ENCODE measurements at places on chromosomes 12 and 14. TPM values are rescaled to one million over a fixed set of nuclear protein-coding genes. Genes with fewer than 3 reads are reported as not detected.
A peak's percentile ranks its signal among the peaks of the same experiment; 100 is the strongest.

The CD163L1 gene
- 2.9 TPM for total RNA-seq

The GLIPR1L1 gene
- not detected for total RNA-seq

DNA sequence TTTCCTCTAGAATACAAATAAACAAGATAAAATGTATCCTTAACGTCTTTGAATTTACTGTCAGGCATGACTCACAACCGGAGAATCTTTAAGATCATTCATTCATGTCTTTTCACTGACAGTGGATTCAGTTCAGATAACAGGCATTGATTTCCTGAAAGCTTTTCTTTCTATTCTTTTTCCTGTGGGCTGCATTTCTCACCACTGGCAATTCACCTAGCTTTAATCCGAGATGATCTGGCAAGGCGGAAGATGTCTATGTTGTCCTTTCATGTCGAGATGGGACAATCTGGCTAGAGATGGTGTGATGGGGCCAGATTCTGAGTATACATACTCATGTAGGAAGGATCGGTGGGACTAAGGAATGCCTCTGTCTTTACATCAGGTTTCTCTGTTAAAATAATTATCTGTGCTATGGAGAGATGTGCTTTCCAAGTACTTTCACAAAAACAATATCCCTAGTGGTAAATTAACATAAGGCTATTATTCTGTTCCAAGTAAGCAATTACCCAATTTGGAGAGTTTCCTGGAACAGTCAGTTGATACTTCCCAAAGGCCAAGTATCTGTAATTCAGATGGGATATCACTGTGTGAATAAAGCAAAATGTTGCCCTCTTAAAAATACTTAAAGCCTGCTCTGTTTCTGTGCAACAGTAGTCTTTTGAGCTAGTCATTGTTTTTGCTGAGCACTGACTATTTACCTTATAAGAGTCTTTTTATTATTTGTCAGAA is 17.8 kb downstream of the ACSS3 start:
- no peak for DNase-seq

- DNase-seq: no peak
Observed at GRCh38 chr14:53814392-53814791, 142.2 kb downstream of the BMP4 start.

The RIC8B gene
- 14.0 TPM for total RNA-seq

GRCh38 chr12:90574676-90575075 is 380.3 kb downstream of the CCER1 start:
- DNase-seq: no peak

DNA sequence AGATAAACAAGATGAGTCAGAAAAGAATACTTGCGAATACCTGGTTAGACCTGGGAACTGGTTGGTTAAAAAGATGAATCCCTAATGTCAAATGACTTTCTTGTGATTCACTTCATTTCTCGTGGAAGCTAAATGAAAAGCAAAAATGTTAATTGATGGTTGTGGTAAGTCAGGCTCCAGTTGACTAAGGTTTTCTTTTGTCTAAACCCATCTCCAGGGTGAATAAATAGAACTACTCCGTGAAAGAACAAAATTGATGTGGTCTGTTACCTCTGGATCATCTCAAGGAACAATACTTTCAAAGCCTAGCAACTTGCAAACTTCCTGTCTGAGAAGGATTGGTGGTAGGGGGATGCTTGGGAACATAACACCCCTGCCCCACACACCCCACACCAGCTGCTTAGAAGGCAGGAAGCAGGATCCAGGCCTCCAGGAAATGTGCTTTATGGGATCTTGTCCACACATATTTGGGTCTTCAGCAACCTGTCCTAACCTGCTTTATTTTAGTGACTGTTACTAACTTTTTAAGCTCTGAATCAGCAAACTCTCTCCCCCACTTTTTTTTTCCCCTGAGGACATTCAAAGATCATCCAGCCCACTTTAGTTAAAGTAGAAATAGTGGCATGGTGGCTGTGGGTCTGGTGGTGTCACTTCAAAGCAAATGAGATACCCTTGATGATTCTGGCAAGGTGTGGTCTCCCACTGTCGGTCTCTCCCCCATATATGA is 60.4 kb upstream of the PTHLH start:
- peak; percentile 36 for DNase-seq

The FBXW8 gene
- total RNA-seq: 10.3 TPM

- no peak for DNase-seq
Observed at GRCh38 chr12:67394550-67394949, 125.4 kb downstream of the CAND1 start.

The PRIMA1 gene
- not detected for total RNA-seq

DNA sequence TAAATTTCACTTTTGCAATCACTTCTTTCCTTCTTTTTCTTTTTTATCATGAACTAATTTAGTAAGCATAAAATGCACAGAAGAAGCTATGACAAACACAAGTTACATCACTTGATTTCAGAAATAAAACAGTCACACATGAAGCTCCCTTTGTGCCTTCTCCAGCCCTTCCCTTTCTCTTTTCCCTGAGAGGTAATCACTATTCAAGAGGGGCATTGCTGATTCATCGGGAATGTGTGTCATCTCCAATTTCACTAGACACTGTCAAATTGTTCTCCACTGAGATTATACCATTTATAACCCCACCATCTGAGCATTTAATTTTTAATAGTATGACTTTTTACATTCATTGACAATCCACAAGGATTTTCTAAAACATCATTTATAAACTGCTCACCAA is 91.6 kb upstream of the PTPRQ start:
- peak; percentile 22 for DNase-seq

DNA sequence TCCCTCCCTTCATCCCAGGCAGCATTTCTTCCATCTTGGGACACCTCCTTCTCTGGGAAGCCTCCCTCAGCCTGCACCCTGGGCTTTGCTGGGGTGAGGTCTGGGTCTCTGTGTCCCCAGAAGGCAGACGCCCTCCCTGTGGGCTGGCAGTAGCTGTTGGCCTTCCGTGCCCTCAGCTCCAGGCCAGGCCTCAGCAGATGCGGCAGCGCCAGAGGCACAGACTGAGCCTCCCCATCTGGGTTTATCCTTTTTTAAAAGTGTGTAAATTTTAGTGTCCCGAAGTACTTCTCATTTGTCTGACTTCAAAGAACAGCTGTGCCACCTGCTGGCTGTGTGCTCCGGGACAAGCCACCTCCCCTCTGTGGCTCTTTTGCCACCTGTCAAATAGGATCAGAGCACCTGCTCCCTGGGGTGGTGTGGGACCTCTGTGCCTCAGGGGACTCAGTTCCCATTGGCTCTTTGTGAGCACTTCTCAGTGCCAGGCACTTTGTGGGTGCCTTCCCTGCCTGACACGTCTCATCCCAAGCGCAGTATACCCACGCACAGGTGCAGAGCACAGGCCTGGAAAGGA is 11.1 kb downstream of the EXOC3L4 start:
- no peak for DNase-seq

GRCh38 chr12:44377443-44378187 is 498.5 kb downstream of the NELL2 start:
- DNase-seq: no peak

DNA sequence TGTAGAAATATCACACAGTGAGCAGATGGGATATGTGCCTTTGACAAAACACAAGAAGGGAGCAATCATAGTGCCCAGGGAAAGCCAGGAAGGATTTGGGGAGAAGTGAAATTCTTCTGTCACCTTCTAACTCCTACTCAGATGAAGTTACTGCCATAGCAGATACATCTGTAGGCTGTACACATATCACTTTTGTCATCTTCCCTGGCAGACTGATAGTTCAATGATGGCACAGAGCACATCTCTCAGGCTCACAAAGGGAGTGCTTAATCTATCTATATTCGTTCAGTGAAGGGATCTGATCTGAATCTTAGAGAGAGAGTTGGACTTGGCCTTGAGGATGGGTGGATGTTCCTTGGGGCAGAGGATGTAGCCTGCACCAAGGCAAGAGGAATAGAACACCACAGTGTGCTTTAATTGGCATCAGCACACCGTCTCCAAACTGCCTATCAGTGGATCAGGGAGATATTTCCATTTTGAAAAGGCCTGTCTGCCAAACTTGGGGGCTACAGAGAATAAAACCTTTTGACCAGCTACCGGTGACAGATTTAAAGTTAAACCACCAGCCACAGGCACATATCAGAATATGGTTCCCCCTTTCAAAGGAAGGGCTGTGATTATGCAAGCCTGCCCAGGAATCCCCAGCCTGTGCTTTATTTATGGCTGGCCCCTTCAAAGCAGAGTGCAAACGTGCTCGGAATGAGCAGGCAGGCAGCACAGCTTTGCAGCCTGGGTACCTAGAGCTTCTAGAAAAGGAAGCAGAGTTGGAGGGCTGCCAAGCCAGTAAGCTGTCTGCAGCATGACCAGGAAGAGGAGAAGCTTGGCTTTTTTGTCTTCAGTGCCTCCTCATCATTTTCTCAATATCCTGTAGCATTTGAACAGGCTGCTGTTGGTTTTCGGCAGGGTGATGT is 165.5 kb upstream of the DYRK2 start:
- no peak for DNase-seq

The SLC25A47 gene
- total RNA-seq: not detected

- DNase-seq: no peak
Observed at GRCh38 chr12:122350141-122350848, 72.2 kb downstream of the CLIP1 start.

The KCNC2 gene
- not detected for total RNA-seq

DNA sequence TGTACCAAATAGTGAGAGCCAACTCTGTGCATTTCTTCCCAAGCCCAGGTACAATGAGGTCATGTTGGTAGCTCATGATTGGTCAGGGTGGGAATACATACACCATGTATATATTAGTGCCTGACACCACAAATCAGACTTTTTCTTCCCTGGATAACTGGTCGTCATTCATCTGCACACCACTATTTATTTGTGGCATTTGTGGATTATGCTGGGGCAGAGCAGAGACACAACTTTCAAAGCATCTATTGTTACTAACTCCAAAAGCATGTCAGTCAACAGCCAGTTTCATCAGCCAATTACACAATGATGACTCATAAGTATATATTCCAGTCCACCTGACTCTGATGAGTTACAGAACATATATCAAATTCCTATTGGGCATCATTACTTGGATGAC is 181.7 kb downstream of the ADAMTS20 start:
- DNase-seq: no peak

- DNase-seq: no peak
Observed at GRCh38 chr12:96206936-96207662, 12.9 kb downstream of the ELK3 start.

DNA sequence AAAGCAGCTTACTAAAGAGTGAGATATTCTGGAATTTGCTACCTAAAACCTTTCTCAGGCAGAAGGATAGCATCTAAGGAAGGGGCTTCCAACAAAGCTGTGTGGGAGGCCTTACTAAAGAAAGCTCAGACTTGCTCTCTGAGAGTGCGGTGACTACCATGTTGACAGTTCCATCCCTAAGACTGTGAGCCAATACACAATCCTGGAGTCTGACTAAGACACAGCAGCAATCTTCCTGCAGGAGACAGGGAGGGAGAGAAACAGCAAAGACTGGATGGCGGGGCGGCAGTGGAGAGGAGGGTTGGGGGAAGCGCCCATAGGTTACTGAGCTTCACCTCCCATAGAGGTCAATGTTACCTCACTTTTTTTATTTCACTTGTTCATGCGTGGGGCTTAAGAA is 70.9 kb downstream of the KITLG start:
- DNase-seq: no peak

The MRPL42 gene
- total RNA-seq: 132 TPM

DNA sequence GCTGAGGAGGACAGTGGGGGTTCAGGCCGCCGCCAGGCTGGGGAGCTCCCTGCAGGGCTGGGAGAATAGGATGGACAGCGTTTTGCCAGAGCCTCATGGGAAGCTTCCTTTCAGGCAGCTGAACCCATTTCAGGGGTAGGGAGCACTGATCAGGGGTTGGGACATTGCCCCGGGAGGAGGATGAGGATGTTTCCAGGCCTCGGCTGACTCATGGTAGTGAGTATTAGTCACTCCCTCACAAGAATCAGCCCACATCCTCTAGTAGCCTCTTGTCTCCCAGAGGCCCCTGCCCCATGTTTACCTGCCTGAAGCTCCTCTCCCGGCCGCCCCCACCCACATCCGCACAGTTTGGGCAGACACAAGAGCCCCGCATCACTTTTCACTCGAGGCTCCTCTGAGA is 89.8 kb downstream of the ZFP36L1 start:
- no peak for DNase-seq

The SDR9C7 gene
- total RNA-seq: not detected

The PRR4 gene
- total RNA-seq: not detected

The ADAM21 gene
- not detected for total RNA-seq

DNA sequence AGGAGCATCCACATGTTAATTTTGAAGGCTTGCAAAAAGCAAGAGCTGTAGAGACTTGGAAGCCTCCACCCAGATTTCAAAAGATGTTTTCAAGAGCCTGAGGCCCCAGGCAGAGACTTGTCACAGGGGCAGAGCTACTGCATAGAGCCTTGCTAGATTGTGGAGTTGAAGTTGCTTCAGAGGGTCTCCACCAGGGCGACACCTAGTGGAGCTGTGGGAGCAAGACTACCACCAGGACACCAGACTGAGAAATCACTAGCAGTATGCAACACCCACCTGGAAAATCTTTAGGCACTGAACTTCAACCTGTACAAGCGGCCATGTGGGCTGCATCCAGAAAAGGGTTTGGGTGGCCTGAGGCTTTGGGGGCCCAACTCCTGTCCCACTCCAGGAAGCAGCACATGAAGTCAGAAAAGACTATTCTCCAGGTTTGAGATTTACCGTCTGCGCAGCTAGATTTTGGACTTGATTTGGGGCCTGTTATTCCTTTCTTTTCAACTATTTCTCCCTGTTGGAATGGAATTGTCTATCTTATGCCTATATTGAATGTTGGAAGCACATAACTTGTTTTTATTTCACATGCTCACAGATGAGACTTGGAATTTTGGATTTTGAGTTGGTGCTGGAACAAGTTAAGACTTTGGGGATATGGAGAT is 508.6 kb downstream of the FLRT2 start:
- no peak for DNase-seq

GRCh38 chr12:64968989-64969819 is 144.8 kb downstream of the TBC1D30 start:
- DNase-seq: peak; percentile 82

DNA sequence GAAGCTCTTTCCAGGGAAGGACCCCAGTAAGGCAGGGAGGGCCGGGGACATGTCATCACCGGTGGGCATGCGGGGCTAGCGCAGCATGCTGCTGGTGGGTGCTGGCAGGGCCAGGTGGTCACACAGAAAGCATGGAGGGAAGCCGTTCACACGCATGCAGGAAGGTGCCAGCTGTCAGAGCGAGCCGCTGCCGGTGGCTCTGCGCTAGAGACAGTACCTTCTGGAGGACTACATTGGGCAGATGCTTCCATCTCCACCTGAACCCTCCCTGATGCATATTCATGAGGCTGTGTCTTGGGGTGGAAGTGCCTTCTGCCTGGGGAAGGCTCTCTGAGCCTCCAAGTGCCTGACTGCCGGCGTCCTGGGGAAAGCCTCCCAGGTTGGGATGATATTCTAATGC is 203.8 kb downstream of the CALM1 start:
- DNase-seq: no peak

The AMDHD1 gene
- 0.41 TPM for total RNA-seq

DNA sequence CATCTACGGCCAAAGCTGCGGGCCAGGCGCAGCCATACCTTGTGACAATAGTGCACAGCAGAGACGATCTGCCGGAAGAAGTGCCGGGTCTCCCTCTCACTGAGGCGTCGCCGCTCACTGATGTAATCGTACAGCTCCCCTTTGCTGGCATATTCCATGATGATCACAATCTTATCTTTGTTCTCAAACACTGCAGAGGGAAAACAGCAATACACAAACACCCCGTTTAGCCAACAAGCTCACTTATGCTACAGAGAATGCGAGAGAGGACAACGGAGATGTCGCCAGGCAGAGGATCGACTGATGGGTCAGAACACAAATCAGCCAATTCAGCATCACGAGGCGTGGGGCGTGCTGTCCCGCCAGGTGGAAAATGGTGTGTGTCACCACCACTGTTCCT is 52.1 kb downstream of the NUAK1 start:
- no peak for DNase-seq

The NYNRIN gene
- total RNA-seq: 1.2 TPM

The ALX1 gene
- not detected for total RNA-seq

- peak; percentile 70 for DNase-seq
Observed at GRCh38 chr14:99382781-99383471, 97.7 kb downstream of the SETD3 start.

Measured in SJSA1 (cell line).